ENCODE measurements at places on chromosomes 3 and 15. TPM values are rescaled to one million over a fixed set of nuclear protein-coding genes. Genes with fewer than 3 reads are reported as not detected.

The GAP43 gene
- total RNA-seq = not detected

The TIGIT gene
- not detected for total RNA-seq

The STRIT1 gene
- total RNA-seq = not detected

The TMCO5A gene
- not detected for total RNA-seq

The SPINK8 gene
- not detected for total RNA-seq

The KNL1 gene
- 6.5 TPM for total RNA-seq

The TICRR gene
- 14.0 TPM for total RNA-seq

The GOLGA8T gene
- 1.6 TPM for total RNA-seq

The SPRED1 gene
- 11.4 TPM for total RNA-seq

The IL17RD gene
- total RNA-seq = 0.47 TPM

The COX5A gene
- total RNA-seq = 606 TPM

The C15orf62 gene
- total RNA-seq = not detected

The STXBP5L gene
- not detected for total RNA-seq

The RGMA gene
- total RNA-seq = 0.18 TPM

The GPR156 gene
- total RNA-seq = 0.48 TPM

The MYZAP gene
- total RNA-seq = 0.72 TPM

The MYEF2 gene
- total RNA-seq = 13.5 TPM

The ITGA11 gene
- 5.3 TPM for total RNA-seq

The AADAC gene
- total RNA-seq = 22.2 TPM

The LIPC gene
- not detected for total RNA-seq

The CIDEC gene
- 3.0 TPM for total RNA-seq

The MED12L gene
- 0.61 TPM for total RNA-seq

The EFCAB12 gene
- total RNA-seq = 0.47 TPM

The FOXB1 gene
- not detected for total RNA-seq

The TOPAZ1 gene
- total RNA-seq = not detected

The CORO2B gene
- total RNA-seq = 3.7 TPM

The TNFAIP8L3 gene
- total RNA-seq = 3.9 TPM

The IL12A gene
- total RNA-seq = 1.2 TPM

The ZBTB47 gene
- 5.4 TPM for total RNA-seq

The AGBL1 gene
- not detected for total RNA-seq

The HYAL3 gene
- 7.8 TPM for total RNA-seq

The MAP2K5 gene
- total RNA-seq = 10.7 TPM
